ENCODE measurements at places on chromosomes 13 and 19. TPM values are rescaled to one million over a fixed set of nuclear protein-coding genes. Genes with fewer than 3 reads are reported as not detected.

IL4I1 gene
- not detected for total RNA-seq

FDX2 gene
- 18.2 TPM for total RNA-seq

TSHZ3 gene
- total RNA-seq: 17.8 TPM

ZBTB32 gene
- not detected for total RNA-seq

KCNK6 gene
- total RNA-seq: 0.31 TPM

NCAN gene
- 257 TPM for total RNA-seq

ELOF1 gene
- 20.0 TPM for total RNA-seq

RHPN2 gene
- total RNA-seq: 2.5 TPM

SYCN gene
- not detected for total RNA-seq

FXYD1 gene
- total RNA-seq: not detected

OR7A10 gene
- total RNA-seq: not detected

SH2D3A gene
- 0.31 TPM for total RNA-seq

AMER2 gene
- 153 TPM for total RNA-seq

FFAR1 gene
- total RNA-seq: not detected

SYT5 gene
- total RNA-seq: 47.9 TPM

PCP2 gene
- total RNA-seq: not detected

ZNF441 gene
- 48.8 TPM for total RNA-seq

GPR4 gene
- 0.31 TPM for total RNA-seq

ICAM5 gene
- 4.1 TPM for total RNA-seq

COL4A2 gene
- 71.1 TPM for total RNA-seq

IGSF23 gene
- total RNA-seq: not detected

DACH1 gene
- total RNA-seq: 7.8 TPM

RPL13A gene
- 2,146 TPM for total RNA-seq

CYP4F2 gene
- total RNA-seq: not detected

SLC10A2 gene
- not detected for total RNA-seq

ACER1 gene
- total RNA-seq: not detected

ZNF667 gene
- total RNA-seq: 35.1 TPM

ZNF155 gene
- 20.7 TPM for total RNA-seq
